Left renal cortex interstitium (tissue), 4 donors: ENCODE measurements at places on chromosomes 11 and 22. TPM values are rescaled to one million over a fixed set of nuclear protein-coding genes. Genes with fewer than 3 reads are reported as not detected.

DNA sequence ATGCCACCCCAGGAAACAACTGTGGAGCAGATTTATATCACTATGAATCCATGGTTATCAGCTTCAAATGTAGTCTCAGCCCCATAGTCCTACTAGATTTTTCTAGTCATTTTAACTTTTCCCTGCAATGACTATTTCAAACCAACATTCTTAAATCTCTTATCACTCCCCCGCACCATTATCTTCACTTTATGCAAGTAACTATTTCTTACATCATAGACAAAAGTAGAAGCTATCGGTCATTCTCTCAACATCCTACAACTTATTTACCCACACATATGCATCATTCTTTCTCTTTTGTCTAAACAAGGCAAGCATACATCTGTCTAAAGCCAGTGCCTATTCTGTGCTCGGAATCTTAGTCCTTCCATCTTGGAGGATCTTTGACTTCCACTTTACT is 4.4 kb downstream of the TIMM10B start:
- no peak for DNase-seq

GRCh38 chr11:94031625-94032024 is 10.5 kb downstream of the HEPHL1 start:
- no peak for DNase-seq

LRRN4CL gene
- polyA plus RNA-seq: 0.99 TPM

WNT7B gene
- 8.8 TPM for polyA plus RNA-seq

- DNase-seq: no peak
Measured at GRCh38 chr22:47697861-47698260, 935.4 kb downstream of the TBC1D22A start.

CNTN5 gene
- polyA plus RNA-seq: 23.3 TPM

TBC1D10A gene
- polyA plus RNA-seq: 14.1 TPM
